Activated CD4-positive, alpha-beta memory T cell treated with anti-CD3 and anti-CD28 coated beads for 36 hours (primary cell): ENCODE measurements at places on chromosomes 1 and 21.

DNA sequence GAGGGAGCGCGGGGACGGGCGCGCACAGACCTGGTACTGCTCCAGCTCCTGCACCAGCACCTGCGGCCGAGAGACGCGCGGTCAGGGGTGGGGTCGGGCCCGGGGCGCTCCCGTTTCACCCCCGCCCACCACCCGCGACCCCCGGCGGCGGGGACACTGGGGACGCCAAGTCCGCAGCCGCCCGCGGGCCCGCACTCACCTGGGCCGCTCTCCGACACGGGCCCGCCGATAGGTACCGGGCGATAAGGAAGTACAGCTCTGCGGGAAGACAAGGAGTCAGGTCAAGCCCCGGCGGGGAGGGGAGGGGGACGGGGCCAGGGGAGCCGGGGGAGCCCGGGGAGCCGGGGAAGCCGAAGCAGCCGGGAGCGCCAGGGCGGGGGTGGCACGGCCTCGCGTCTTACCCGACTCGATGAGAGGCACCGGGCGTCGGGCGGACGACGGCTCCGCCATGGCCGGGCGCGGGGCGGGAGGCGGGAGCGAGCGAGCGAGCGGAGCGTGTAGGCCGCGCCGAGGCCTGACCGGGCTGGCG, 326 bp downstream of the BRWD1 start:
- DNase-seq = peak; percentile 63

DNA sequence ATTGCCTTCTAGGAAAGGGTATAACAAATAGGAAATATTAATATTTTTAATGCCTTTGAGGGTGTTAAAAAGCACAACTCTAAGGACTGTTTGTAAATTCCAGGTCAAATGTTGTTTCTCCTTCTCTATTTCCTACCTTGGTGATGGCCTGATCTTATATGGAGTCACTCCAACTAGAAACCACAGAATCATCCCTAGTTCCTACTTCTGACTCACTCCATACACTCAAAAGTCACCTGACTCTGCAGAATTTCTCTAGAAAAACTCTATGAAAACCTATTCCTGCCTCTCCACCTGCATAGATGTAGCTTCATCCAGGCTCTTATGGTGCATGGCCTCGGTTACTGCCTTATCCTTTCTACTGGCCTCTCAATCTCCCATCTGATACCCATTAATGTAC, 14.5 kb downstream of the RGS4 start:
- no peak for DNase-seq

GRCh38 chr1:72284348-72285073, 2.2 kb upstream of the NEGR1 start:
- DNase-seq = peak; percentile 57

DNA sequence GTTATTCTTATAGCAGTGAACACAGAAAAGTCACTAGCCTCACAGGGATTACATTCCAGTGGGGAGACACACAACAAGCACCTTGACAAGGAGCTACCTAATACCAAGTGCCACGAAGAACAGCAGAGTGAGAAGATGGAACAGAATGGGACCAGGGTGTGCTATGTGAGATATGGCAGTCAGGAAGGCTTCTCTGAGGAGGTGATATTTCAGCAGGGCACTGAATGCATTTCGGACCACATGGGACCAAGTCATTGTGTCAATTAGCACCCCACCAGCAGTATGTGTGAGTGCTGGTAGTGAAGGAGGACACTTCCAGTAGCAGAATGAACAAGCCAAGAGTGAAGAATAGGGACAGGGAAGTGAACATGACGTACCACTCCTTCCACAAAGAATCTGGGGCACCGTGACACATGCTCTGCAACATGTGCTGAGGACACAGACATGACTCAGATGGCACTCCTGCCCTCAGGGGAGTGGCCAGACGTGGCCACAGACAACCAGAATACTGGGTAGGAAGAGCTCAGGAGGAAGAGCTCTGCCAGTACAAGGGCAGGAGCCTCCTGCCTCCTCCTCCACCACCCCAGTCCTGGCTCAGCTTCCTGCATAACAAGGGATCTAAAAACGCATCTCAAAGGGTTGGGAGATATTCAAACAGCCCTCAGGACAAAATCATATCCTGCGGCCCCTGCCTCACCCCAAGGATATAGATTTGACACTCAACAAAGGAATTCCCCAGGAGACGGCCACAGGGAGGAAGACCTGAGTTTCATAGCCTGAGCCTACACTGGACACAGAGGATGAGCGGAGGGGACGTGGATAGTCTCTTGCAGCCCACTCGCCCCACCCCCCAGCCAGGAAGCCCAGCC, 102.5 kb downstream of the TRABD2B start:
- no peak for DNase-seq

- no peak for DNase-seq
These were observed 478.7 kb downstream of the SETD4 start for GRCh38 chr21:35581640-35582039.

GRCh38 chr1:44012404-44012803, 18.9 kb downstream of the SLC6A9 start:
- no peak for DNase-seq

DNA sequence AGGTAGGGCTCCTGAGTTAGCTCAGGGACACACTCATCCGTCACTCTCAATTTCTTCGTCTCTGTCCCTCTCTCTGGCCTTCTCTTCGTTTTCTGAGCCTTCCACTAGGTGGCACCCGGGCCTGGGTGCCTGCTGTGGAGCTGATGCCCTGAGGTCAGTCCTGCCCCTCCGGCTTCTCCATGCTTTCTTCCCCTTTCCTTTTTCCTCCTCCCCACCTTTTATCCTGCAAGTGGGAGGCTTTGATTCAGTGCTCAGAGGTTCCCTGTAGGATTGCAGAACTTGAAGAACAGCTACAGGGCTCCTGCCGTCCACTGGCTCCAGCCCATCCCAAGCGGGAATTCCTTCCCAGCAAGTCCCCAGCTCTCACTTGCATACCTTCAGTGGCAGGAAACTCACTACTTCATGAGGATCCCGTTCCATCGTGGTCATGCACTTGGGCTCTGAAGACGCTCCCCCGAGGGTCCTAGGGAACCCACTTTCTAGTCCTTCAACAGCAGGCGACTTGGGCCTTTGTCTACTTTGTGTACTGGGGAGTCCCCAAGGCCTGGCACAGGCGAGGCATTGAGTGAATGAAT, 45.6 kb downstream of the SRRM1 start:
- peak; percentile 71 for DNase-seq

- DNase-seq = no peak
These were observed 312.5 kb upstream of the PKN2 start for GRCh38 chr1:88371436-88372023.

GRCh38 chr1:160658814-160659193, 12.0 kb upstream of the SLAMF1 start:
- no peak for DNase-seq

DNA sequence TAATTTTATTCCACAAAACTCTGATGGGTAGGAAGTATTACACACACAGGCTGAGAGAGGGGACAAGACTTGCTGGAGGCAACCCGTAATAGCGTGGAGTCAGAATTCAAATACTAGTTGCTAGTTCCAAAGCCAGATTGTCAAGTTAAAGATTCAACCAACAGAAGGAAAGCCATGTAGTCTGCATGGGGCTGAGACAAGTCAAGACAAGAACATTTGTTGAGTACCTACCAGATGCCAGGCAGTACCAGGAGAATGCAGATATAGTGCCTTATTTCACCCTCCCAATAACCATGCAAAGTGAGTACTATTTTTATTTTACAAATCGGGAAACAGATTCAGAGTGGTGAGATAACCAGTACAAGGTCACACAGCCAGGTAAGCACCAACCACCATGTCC, 110.4 kb upstream of the SPATA6 start:
- no peak for DNase-seq

- no peak for DNase-seq
These were observed 69.4 kb downstream of the LRRC8D start for GRCh38 chr1:89890085-89890752.

- DNase-seq = no peak
These were observed 190.5 kb upstream of the C1orf174 start for GRCh38 chr1:4090556-4090955.

GRCh38 chr1:12539705-12540579, 78.1 kb downstream of the DHRS3 start:
- no peak for DNase-seq

- no peak for DNase-seq
These were observed 9.3 kb downstream of the IFI44 start for GRCh38 chr1:78658901-78659300.

DNA sequence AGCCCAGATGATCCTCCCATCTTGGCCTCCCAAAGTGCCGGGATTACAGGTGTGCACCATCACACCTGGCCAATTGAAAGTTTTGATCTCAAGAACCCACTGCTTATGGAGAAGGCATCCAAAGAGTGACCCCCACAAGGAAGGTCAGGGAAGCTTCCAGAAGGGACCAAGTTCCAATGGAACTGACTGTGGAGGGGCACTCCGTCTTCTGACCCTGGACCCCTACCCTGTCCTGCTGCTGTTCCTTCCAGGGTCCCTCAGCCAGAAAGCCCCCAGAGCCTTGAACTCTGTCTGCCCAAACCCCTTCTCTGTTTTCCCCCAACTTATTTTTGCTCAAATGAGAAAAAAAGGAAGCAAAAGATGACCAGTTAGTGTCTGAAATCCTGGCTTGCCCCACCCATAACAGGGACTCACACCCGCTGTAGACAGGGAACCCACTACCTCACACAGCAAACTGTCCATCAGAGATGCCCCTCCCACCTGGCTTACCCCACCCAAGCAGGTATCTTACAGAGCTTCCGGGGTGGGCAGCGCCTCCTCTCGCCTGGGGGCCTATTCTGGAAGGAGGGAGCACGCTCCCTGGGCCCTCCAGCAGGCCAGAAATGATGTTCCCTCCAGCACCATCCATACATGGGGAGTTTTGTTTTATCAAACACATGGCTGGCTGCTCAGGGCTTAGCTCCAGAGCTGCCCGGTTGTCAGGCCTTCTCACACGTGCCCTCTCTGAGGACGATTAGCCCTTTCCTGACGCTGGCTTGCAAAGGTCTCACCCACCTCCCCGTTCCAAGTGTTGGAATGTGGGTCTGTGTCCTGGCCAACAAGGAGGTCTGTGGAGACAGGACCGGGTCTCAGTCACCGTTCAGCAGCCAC, 3.1 kb upstream of the WNT3A start:
- DNase-seq = no peak

- DNase-seq = no peak
These were observed 55.2 kb upstream of the SELENON start for GRCh38 chr1:25744636-25745425.

DNA sequence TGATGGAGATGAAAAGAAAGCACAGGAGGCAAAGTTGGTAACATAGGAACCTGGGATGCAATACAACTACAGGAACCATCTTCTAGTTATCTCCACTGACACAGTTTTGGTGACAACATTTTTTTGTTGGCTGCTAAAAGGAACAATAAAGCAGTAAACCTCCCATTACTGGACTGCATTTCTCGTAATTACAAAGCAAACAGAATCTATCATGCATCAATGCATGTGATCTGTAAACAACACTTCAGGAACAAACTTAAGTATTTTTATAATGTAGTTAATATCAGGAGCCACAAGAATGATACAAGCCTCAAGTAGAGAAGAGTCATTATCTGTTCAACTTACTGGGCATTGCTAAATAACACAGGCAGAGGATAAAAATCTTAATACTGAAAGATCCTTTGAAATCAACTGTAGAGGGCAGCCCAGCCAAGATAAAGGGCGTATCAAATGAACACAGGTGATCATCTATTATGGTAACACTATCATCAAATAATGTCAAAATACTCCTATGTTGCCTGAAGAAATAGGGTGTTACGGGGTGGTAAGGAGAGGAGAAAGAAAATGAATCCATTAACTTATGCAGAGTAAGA, 193.3 kb downstream of the EIF4G3 start:
- DNase-seq = no peak

GRCh38 chr21:46054031-46054430, 43.9 kb upstream of the COL6A2 start:
- DNase-seq = no peak

GRCh38 chr1:15501208-15502032, 22.6 kb downstream of the CASP9 start:
- DNase-seq = peak; percentile 73

GRCh38 chr1:246632281-246633168, 66.3 kb downstream of the CNST start:
- no peak for DNase-seq

- no peak for DNase-seq
These were observed 39.4 kb upstream of the PPIH start for GRCh38 chr1:42618866-42619265.

DNA sequence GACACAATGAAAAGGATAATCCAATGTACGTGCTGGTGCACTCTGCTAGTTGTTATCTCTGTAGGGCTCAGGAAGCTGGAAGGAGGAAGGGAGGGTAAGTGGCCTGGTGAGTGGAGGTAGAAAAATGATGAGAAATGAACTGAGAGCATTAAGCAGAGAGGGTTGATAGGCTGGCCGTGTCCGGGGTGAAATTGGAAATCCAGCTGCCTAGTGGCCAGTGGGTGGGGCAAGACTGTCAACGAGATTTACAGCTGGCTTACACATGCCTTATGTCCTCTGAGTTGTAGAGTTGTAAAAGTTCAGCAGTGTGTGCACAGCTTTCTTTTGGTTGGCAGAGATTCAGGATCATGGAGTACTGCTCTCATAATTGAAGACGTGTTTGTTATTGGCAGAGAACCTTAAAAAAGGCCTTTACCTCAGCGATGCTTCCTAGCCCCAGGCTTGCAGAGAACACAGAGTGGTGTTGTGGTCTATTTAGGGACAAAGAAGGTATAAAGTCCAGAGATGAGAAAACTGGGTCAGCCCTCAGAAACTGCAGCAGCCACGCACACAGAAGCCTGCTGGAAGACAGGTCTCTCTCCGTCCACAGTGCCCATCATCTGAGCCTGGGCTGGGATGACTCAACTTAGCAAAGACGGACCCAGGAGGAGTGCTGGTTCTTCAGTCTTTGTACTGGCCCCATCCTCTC, 132.4 kb downstream of the EDEM3 start:
- DNase-seq = no peak

- no peak for DNase-seq
These were observed 97.5 kb upstream of the KCNE2 start for GRCh38 chr21:34266351-34266750.

GRCh38 chr1:183946320-183946613, 91.3 kb downstream of the COLGALT2 start:
- no peak for DNase-seq

DNA sequence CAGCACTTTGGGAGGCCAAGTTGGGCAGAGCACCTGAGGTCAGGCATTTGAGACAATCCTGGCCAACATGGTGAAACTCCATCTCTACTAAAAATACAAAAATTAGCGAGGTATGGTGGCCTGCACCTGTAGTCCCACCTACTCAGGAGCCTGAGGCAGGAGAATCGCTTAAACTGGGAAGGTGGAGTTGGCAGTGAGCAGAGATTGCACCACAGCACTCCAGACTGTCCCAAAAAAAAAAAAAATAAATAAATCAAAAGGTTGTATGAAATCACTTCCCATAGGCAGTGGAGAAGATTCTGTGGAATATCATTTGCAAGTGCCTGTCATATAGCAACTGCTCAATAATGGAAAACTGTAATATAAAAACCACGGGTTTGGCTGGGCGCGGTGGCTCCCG, 65.1 kb upstream of the SERBP1 start:
- DNase-seq = no peak
